ENCODE measurements at places on chromosomes 1 and 21.

- DNase-seq: no peak
These were observed 39.0 kb upstream of the TMEM52 start for GRCh38 chr1:1958071-1958541.

- DNase-seq: no peak
These were observed 1.3 kb downstream of the GPR157 start for GRCh38 chr1:9127395-9128165.

DNA sequence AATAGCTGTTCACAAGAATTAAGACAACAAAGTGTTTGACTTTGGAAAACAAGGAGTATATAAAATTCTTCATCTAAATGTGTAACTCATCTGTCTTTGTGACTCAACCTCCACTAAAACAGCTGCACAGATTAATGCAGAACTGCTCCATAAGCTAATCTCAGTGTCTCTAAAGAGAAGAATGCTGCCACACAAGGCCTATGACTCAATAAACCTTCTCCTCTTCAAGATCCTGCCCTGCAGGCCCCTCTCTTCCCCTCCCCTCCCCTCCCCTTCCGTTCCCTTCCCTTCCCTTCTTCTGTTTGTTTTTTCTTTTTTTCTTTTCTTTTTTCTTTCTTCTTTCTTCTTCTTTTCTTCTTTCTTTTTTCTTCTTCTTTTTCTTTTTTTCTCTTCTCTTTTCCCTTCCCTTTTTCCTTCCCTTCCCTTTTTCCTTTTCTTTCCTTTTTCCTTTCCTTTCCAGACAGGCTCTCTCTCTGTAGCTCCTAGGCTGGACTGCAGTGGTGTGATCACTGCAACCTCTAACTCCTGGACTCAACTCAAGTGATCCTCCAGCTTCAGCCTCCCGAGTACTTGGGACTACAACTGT, 1052.8 kb downstream of the BRINP3 start:
- DNase-seq: no peak

- DNase-seq: no peak
These were observed 45.7 kb downstream of the PCNT start for GRCh38 chr21:46369520-46370235.

DNA sequence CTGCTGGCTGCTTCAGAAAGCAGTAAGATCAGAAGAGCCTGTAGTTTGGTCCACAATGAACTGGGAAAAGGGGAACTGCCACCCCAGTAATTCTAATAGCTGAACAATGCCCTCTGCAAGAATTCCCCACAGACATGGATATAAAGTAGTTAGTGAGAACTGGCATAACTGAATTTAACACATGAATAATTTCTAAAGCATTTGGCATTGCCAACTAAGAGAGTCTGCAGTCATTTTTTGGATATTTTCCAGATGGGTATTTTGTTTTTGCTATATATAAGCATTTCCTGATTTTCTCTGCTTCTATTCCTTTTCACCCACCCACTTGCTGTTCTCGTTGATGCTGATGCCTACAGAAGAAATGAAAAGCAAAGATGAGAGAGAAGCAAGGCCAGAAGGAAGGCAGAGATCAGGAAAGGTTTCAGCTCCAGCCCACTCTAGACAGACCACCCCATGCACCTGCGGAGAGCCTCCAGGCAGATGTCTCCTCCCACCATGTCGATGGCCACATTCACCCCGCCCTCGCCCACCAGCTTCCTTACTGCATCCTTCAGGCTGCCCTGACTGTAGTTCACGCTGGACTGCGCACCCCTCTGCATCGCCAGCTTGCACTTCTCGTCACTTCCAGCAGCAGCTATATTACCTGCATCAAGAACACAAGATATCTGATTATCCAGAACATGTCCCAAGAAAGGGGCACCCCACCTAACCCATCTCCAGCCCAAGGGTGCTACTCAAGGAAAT, 55.9 kb upstream of the SEC16B start:
- no peak for DNase-seq

GRCh38 chr21:38954588-38955004, 148.9 kb downstream of the ETS2 start:
- DNase-seq: no peak

DNA sequence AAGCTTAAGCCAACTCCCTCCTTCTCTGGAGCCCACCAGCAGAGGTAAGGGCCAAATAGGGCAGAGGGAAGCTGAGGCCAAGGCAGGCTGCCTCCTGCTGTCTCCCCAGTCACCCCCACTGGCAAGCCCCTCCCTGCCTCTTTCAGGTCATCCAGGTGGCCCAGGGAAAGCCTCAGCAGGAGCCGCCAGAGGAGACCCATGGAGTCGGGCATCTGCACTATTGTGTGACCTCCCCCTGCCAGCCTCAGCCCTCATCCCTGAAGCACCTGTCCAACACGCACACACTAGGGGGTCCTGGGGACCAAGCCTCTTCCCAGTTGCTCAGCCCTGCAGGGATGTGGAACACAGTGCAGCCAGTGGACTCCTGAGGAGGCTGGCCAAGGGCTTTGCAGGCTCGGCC, 5.3 kb upstream of the NAXE start:
- no peak for DNase-seq

DNA sequence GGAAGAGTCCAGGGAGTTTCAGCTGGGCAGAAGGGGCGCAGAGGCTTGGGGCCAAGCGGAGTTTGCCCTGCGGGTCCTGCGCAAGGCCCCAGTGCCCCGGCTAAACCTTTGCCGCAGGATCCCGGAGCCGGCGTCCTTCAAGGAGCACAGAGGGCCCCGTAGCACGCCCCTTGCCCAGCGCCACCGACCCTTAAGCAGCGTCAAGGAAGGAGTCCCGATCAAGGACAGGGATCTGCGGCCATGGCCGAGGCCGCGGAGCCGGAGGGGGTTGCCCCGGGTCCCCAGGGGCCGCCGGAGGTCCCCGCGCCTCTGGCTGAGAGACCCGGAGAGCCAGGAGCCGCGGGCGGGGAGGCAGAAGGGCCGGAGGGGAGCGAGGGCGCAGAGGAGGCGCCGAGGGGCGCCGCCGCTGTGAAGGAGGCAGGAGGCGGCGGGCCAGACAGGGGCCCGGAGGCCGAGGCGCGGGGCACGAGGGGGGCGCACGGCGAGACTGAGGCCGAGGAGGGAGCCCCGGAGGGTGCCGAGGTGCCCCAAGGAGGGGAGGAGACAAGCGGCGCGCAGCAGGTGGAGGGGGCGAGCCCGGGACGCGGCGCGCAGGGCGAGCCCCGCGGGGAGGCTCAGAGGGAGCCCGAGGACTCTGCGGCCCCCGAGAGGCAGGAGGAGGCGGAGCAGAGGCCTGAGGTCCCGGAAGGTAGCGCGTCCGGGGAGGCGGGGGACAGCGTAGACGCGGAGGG, 520 bp downstream of the CLIC6 start:
- DNase-seq: no peak

DNA sequence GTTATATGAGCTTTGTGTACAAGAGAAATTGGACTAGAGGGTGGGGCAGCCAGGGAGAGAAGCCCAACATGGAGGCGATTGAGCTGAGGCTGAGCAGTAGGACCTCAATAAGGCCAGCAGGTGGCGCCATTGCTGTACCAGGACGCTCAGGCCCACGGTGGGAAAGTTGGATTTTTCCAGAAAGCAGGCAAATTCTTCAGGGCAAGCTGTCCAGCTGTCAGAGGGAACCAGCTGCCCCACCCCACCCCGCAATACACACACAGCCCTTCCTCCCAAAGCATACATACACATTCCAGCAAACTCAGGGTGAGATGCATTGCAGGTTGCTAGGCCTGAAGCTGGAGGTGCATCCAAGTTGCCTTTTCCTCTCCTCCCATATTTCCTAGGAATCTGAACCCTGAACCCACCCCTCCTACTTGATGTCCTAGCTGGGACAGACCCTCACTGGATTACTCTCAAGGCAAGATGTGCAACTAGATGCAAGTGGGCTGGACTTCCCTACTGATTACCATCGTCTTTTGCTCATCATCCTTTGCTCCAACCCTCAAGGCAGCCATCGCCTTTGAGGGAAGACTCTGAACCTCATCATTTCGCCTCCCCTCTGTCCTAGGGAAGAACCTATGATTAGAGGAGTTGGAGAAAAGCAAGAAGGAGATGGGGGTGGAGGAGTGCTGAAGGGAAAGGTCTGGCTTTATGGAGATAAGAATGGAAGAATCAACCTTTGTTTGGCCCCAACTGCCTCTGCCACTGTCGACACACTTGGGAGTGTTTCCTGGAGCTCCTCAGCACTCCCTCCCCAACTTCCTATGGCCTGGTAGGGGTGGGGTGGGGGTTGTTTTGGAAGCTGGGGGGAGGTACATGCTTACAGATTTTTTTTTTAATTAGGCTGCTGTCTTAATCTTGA, 25.5 kb downstream of the CD34 start:
- peak; percentile 32 for DNase-seq

DNA sequence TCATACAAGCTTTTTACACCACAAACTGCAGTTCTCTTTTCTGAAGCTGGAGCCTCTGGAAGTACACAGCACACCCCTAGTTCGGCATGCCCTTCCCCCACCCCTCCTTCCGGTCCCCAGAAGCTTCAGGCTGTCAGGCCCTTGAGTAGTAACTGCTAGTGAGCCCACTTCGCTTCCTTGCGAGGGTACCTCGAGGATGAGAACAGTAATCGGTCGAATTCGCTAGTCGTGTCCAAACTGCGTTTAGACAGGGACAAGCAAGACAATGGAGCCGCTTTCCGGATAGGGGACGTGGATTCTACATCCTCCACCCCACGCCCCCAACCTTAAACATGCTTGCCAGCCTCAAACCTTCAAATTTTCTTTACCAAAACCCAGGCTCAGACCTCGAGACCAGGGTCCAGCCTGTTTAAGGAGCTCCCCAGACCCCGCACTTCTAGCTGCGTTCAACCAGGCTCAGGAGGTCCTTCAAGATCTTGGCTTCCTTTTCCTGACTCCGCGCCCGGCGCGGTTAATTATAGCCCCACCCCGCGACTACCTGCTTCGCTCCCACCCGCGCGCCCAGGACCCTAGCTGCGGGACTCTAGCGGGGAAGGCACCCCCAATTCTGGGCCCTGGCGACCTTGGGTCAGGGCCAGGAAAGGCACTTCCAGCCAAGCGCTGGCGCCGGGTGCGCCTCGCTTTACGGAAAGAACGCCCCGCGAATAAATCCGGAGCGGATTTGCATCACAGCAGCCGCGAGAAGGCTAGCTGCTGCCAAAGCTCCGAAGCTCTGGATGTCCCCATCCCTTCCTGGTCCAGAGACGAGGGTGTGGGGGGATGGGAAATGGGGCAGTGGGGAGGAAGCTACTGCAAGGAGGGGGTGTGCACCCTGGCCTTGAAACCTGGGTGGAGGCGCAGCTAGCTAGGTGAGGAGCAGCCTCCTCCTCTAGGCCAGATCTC, 8.1 kb upstream of the TSPAN1 start:
- DNase-seq: peak; percentile 12

DNA sequence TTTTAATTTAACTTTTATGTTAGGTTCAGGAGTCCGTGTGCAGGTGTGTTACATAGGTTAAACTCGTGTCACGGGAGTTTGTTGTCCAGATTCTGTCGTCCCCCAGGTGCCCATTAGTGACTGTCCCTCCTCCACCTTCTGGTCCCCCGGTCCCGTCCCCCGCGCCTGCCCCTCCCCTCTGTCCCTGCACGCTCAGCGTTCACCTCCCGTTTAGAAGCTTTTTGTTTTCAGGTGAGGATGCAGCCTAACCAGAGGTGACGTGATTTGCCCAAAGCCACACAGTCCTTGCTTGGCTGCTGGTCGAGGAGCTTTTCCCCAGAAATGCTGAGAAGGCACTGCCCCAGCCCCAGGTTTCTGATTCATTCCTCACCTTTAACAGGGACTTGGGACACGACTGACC, 844 bp downstream of the C1orf146 start:
- no peak for DNase-seq

GRCh38 chr21:17348849-17349248, 164.0 kb upstream of the CXADR start:
- DNase-seq: no peak

DNA sequence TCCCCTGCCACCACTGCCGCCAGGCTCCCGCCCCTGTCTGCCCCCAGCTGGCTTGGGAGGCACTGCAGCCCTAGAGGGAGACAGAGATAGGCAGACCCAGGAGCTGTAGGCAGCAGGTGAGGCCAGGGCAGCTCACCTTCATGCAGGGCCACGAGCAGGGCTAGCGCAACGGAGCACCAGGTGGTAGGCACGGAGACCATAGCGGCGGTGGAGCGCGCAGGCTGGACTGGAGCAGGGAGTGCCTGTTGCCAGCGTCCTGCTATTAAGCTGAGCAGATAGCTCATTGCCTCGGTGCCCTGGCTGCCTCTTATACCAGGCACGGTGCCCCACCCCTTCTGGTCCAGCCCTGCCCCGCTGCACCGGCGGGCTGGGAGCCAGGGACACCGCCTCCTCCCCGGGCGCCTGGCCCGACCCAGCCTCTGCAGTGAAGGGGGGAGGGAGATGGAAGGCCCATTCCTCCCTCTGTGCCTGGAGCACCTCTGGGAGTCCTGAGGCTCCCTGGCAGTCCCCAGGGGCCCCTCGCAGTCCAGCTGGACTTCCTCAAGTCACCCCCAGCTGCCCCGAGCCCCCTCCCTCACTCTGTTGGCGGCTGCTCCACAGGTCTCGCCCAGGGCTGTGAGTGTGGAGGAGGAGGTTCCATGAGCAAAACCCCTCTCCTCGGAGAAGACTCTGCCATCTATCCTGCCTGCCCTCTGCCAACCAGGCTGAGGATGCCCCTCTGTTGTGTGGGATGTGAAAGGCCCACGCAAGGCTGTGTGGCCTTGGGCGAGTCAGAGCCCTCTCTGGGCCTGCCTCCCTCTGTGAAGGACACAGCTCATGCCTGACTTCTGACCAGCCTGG, at the start of gene EDN2:
EDN2 (minus strand) TSS at position 282 of the 840 bp plus-strand sequence; CDS start at position 200, 82 bp downstream.
- no peak for DNase-seq

- no peak for DNase-seq
These were observed 63.7 kb upstream of the EPS8L3 start for GRCh38 chr1:109827466-109827865.

- DNase-seq: no peak
These were observed 312.0 kb downstream of the VAV3 start for GRCh38 chr1:107653005-107653404.

GRCh38 chr1:243459059-243459458, 203.2 kb downstream of the SDCCAG8 start:
- no peak for DNase-seq

GRCh38 chr1:19799230-19800075, at the start of gene TMCO4:
TMCO4 (minus strand) TSS chr1:19799916; CDS start chr1:19780758, 19,158 bp downstream.
- peak; percentile 11 for DNase-seq

DNA sequence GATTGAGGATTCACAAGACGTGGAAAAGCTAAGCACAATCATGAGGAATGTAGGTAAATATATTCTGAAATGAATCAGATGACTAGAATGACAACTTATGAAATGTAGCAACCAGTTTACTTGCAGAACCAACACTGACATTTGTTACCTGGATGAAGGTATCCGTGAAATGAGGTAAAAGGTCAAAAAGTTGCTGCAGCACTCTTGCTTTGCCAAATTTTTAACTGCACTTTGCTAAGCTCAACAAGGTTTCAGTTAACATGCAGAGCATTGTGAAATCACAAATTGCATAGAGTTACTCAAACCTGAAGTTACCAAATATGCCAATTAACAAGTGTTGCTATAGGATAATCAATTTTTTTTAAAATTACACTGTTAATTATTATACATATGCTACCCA, 1280.1 kb downstream of the KCNT2 start:
- no peak for DNase-seq

DNA sequence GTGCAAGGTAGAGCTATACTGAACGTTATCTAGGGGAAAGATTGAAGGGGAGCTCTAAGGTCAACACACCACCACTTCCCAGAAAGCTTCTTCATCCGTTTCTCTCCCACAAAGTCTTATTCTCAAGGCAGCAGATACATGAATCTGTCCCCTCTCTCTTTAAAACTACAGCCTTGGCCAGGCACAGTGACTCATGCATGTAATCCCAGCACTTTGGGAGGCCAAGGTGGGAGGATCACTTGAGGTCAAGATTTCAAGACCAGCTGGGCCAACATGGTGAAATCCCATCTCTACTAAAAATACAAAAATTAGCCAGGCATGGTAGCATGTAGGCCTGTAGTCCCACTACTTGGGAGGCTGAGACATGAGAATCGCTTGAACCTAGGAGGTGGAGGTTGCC, 8.1 kb downstream of the CYP4X1 start:
- DNase-seq: no peak

- DNase-seq: no peak
These were observed 7.2 kb downstream of the METTL13 start for GRCh38 chr1:171788696-171789095.

Measured in activated naive CD8-positive, alpha-beta T cell treated with anti-CD3 and anti-CD28 coated beads, Interleukin-2, amount 50 U/mL, for 16 hours (primary cell).